ENCODE measurements at places on chromosomes 13 and 19.

GRCh38 chr19:5894704-5895349, 8.8 kb downstream of the NDUFA11 start:
- DNase-seq = no peak

- no peak for DNase-seq
Observed at GRCh38 chr13:63287926-63288325, 1872.3 kb upstream of the PCDH20 start.

DNA sequence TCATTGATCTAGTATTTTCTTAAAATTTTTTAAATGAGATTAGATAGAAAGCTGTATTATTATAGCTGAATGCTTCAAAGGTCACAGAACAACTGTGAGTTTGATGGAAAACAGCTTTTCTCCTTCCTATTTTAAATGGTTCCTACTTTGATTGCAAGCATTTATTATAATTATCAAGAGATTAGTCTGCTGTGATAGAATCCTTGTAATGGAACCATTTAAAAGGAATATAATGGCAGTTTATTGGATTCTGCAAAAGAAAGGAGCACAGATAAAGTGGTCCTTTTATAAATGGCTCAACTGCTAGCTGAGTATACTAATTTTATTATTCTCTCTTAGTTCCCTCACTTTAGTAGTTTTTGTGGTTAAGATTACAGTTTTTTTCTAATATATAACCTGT, 87.0 kb downstream of the MAB21L1 start:
- DNase-seq = no peak

GRCh38 chr19:11209839-11210655, 12.7 kb upstream of the KANK2 start:
- no peak for DNase-seq

- DNase-seq = no peak
Observed at GRCh38 chr19:18414504-18415177, 4.6 kb upstream of the SSBP4 start.

GRCh38 chr13:68748038-68748437, 1359.6 kb upstream of the ATXN8OS start:
- no peak for DNase-seq

DNA sequence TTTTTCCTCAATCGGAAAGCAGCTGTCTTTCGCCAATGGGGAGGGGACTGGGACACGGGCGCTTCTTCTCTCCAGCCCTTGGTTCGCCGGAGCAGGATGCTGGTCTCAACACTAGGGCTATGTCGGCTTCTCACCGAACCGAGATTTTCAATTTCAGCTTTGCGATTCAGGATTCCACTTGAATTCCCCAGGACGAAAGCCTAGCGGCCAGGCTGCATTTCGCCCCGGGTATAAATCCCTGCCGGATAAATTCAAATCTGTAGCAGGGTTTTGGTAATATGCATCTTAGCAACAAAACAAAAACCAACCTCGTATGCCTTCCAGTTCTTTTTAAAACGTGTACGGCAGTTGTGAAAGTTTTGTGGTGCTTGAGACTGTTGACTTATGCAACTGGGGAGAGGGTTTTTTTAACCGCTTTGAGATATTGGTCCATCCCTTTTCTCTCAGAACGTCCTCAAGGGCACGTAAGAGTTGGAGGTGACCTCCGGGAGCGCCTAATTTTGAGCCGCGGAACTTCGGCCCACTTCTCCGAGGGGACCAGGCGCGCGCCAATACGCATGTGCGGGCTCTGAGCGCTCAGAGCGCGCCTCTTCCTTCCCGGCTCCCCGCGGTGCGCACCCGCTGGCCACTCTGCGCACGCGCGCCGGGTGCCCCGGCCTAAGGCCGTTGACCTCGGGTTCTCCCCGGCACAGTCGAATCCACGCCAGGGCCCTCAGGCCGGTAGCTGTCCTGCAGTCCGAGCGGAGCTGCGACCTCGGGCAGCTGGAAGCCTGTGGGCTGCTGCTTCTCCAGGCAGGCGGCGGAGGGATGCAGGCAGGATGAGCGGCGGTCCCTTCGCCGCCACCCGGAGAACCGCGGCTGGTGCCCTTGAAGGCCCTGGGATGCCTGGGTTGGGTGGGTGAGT, 7.6 kb downstream of the POU4F1 start:
- DNase-seq = no peak

- no peak for DNase-seq
Observed at GRCh38 chr19:44959691-44960090, 4.5 kb downstream of the CLPTM1 start.

DNA sequence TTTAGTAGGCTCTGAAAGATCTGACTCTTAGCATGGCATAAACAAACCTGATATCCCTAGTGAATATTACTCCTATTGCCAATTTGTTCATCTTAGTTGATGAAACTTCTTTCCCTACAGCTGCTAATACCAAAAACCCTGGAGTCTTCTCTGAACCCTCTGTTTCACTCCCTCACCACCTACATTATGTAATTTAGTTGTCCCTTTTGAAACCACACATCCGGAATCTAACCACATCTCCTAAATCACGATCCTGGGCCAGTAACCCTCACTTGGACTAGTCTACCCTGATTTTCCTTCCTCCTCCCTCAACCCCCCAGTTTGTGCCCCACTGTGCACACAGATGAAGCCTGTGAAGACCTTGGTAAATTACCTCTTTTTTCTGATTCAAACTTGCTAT, 1.2 kb downstream of the ZNF256 start:
- no peak for DNase-seq

- peak; percentile 20 for DNase-seq
Observed at GRCh38 chr19:52138278-52138982, 1.3 kb downstream of the ZNF616 start.

DNA sequence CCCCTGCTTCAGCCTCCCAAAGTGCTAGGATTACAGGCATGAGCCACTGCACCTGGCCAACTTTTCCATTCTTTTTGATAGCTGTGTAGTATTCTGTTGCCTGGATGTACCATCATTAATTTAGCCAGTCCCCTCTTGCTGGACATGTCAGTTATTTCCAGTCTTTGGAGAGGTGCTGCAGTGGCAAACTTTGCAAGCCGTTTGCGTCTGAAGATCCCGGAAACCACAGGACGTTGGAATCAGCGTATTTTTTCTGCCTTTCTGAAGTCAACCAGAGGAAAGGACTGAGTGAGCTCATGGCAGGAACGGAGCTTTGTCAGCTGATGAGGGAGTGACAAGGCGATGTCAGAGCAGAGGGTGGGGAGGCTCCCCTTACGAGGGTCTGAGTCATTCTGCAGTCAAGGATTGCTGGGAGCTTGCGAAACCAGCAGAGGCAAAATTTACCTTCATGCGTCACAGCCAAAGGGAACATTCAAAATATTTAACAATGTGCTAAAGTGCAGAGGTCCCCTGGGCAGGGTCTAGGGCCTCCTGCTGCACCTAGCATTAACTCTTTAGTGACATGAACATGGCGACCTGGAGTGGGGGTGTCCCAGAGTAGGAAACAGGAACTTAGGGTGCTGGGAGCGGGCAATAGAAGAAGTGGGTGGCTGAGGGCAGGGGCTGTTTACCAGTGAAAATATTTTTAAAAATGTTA, 5.6 kb downstream of the C5AR1 start:
- peak; percentile 4 for DNase-seq

- DNase-seq = no peak
Observed at GRCh38 chr13:107466326-107467099, 748.8 kb downstream of the LIG4 start.

DNA sequence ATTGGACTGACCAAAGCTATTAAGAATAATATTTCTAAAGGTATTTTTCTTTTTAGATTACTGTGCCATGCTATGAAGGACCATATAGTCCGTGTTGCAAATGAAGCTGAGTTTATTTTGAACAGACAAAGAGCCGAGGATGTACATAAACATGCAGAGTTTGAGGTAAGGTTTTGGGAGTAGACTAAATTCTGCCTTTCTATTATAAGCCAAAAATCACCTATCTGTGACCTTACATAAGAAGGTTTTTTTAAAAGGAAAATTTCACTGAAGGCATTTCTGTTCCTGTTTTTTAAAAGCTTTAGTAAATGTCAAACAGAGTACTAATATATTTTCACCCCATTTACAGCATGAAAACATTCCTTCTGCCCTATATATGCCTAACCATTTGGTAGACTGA, 127.4 kb downstream of the MAB21L1 start:
- no peak for DNase-seq

- no peak for DNase-seq
Observed at GRCh38 chr13:104011505-104012241, 945.5 kb upstream of the SLC10A2 start.

DNA sequence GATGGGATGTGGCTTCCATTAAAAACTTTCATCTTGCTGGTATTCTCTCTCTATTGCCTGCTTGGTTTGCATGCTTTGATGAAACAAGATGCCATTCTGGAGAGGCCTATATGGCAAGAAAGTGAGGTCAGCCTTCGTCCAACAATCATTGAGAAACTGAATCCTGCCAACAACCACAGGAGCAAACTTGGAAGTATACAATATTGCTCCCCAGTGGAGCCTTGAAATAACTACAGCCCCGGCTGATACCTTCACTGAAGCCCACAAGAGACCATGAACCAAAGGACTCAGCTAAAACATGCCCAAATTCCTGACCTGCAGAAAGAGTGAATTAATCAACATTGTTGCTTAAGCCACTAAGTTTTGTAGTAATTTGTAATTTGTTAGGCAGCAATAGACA, 82.5 kb upstream of the FGF14 start:
- DNase-seq = no peak

- no peak for DNase-seq
Observed at GRCh38 chr13:107254392-107254791, 686.5 kb upstream of the ARGLU1 start.

DNA sequence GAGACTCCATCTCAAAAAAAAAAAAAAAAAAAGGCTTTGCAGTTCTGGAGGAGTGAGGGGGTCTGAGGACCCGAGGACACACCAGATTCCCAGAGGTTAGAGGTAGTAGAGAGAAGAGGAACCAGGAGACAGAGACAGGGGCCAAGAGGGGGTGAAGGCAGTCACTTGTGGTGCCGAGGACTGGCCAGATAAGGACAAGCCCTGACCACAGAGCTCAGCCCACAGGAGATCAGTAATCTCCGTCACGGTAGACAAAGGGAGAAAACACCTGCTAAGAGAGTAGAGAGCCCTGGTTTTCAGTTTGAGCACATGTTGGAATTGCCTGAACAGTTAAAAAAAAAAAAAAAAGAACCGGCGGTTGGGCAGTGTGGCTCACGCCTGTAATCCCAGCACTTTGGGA, 1.7 kb upstream of the PRAM1 start:
- no peak for DNase-seq

DNA sequence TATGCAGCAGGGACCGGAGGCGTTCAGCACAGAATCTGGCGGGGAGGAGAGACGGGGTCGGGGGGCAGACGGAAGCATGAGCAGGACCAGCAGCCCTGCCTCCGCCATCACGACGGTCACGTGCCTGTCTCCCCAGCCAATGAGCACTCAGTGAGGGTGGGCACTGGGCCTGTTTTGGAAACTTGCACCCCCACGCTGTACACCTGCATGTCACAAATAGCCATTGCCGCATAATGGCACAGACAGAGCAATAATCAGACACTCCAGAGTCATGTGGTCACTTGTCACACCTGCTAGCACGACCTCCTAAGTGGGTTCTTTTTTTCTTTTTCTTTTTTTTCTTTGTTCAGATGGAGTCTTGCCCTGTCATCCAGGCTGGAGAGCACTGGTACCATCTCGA, 8.8 kb downstream of the ERCC2 start:
- DNase-seq = no peak

GRCh38 chr19:3470500-3471128, 9.7 kb downstream of the SMIM24 start:
- no peak for DNase-seq

DNA sequence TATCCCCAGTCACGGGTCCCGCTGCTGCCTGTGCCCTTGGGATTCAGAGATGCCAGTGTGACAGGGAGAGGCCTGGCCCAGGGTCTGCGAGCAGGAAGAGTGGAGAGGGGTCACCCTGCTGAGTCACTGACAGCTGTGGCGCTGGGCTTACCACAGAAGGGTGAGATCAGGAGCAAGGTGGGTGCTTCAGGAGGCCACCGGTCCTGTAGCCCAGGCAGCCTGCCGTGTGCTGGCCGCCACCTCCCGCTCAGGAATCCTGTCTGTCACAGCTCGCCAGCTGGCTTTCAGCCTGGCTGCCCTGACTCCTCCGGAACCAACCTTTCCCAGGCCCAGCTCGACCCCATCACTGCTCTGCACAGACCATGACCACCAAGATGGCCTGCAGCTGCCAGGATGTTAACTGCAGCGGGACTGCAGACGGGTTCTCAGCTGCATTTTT, 25.3 kb downstream of the NAXD start:
- no peak for DNase-seq

DNA sequence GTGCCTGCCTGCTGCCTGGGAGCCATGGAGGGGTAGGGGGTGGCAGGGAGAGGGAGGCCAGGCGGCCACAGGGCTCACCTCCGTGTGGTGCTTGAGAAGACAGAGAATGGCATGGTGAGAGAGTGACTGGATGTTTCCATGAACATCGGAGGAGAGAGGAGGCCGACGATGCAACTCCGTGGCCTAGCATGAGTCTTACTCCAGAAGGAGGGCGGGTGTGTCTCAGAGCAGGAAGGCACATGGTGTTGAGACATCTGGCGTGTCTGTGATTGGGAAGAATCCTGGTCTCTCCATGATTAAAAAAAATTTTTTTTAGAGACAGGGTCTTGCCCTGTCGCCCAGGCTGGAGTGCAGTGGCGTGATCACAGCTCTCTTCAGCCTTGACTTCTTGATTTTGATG, 5.1 kb downstream of the IRGC start:
- no peak for DNase-seq

GRCh38 chr19:5705552-5705951, 14.4 kb downstream of the LONP1 start:
- DNase-seq = no peak

DNA sequence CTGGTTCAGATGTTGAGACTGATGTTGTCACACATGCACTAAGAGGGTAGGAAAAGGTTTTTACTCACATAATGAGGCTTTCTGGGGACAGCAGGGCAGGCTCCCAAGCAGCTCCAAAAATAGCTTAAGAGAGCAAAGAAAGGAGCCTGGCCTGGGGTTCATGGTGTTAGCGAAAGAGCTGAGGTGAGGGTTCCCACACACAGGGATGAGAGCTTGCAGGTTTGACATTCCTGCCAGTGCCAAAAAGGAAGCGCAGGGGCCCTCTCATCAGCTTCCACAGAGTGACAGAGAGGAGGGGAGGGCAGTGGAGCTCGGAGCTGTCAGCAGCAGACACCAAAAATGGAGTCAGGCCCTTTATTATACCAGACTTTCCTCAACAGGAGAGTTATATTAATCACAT, 65.5 kb upstream of the FAM216B start:
- no peak for DNase-seq

- no peak for DNase-seq
Observed at GRCh38 chr19:47221890-47222289, 9.1 kb downstream of the BBC3 start.

- no peak for DNase-seq
Observed at GRCh38 chr13:48542581-48543341, 9.9 kb upstream of the RCBTB2 start.

Data from stimulated activated CD4-positive, alpha-beta T cell treated with anti-CD3 and anti-CD28 coated beads, Interleukin-12 subunit alpha, Interleukin-12 subunit beta, amount 100 ng/mL, for 48 hours (primary cell).